ENCODE measurements at places on chromosomes 16 and 17. TPM values are rescaled to one million over a fixed set of nuclear protein-coding genes. Genes with fewer than 3 reads are reported as not detected.

Gene CCL1
- total RNA-seq: not detected

Gene CCDC40
- total RNA-seq: 3.1 TPM

GRCh38 chr17:29653995-29654714 is 31.4 kb upstream of the CORO6 start:
- DNase-seq: no peak

DNA sequence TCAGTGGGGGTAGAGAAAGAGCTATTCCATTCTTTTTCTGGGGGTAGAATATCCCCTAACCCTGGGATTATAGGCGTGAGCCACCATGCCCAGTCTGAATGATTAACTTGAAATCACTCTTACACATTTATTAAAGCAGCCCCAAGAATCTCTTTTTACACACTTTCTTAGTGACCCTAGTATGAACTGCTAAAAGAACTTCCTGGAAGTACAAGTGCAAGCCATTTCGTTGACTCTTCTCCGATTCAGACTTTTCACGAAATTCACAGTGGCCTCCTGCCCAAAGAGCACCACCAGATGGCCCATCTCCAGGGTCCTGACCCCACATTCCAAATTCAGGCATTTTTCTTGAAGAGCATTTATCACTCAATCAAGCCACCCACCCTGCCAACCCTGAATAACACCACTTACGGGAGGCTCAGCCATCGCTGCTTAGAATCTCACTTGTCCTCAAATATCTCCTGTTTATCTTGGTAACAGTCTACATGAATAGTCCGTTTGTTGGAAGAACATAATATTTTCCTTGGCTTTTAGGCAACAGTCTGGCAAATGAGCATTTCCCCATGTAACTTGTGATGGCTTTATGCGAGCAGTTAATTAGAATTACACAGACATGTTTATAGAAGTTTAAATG is 28.0 kb downstream of the ZNF423 start:
- no peak for DNase-seq

DNA sequence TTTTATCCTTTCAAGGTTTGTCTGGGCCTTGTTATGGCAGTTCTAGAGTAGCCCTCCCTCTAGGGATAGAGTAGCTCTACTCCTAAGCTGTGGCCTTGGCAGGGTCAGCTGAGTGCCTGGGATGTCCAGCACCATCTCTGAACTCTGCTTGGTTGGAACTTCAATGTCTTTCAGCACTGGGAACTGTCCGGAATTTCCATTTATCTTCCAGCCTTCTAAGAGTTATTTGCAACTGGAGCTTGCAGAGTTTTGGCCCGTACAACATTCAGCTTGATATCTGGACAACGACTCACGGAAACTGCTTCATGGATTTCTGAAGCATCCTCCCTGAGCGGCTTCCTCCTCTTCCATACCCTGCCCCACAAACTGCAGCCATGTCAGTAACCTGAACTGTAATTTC is 22.9 kb downstream of the MMD start:
- DNase-seq: no peak

Gene DPH1
- total RNA-seq: 14.9 TPM

GRCh38 chr17:44146375-44147346 is 4.9 kb downstream of the HROB start:
- DNase-seq: no peak

Gene CBFA2T3
- 0.80 TPM for total RNA-seq

DNA sequence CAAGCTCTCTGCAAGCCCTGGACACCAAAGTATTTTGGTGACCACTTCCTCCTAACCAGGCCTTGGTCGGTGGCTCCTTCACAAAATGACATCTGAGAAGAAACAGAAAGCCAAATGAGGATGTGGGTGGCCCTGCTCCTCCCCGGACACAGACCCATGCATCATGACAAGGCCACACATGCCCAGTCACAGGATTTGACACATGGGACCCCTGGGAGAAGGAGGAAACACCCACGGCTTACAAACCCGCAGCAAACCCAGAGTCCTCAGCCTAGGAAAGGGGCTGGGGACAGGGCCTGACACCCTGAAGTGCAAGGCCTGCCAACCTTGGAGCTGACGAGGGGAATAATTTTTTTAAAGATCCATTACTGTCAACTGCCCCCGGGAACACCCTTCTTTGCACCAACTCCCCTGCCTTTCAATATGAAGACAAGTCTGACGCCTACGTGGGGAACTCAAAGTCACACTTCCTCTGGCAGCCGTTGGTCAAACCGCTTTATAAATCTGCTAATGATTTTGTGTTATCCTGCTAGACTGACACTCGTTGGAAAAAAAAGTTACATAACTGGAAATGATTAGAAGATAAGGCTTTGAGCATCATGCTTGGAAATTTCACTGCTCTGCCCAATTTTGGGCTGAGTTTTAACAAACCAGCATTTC is 41.3 kb downstream of the GAS7 start:
- no peak for DNase-seq

DNA sequence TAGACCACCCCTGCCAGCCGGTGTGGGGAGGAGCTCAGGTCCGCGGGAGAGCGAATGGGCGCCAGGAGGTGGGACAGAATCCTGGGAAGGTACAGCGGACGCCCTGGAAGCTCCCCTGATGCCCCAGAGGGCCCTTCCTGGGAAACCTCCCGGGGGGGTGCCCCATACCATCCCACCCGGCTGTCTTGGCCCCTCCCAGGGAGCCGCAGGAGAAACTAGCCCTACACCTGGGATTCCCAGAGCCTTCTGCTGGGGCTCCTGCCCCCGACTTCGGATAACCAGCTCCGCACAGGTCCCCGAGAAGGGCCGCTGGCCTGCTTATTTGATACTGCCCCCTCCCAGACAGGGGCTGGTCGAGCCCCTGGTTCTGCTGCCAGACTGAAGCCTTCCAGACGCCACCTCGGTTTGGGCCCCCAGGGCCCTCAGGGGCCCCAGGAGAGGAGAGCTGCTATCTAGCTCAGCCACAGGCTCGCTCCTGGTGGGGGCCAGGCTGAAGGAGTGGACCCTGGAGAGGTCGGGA is 3.0 kb upstream of the CBX4 start:
- DNase-seq: no peak

Gene DEXI
- total RNA-seq: 27.9 TPM

- DNase-seq: no peak
Observed at GRCh38 chr16:48591976-48592375, 18.0 kb downstream of the N4BP1 start.

DNA sequence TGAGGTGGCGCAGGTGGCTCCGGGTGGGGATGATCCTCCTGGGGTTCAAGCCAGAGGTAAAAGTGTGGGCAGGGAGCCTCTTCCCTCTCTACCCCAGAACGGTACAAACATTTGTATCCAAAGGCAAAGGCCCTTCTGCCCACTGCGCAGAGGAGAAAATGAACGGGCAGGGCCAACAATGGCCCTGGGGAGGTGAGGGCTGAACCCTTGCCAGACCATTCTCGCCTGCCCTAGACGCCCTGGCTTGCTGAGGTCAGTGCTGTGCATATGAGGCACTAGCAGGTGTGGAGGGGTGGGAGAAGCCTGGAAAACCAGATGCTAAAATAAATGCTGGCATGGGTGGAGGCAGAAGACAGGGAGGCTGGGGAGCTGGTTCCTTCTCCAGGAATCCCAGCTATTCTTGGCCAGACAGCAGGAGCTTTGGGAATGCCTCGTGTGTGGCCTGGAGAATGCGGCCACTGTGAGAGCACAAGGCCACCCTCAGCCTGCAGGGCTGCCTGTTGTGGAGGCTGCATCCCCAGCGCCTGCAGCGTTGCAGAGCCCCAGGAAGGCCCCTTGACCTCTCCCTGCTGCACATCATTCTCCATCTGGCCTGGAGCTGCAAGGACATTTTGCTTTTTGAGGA is 4.5 kb downstream of the C17orf50 start:
- no peak for DNase-seq

- DNase-seq: no peak
Observed at GRCh38 chr17:66570447-66571195, 264.3 kb upstream of the CACNG5 start.

GRCh38 chr17:33369876-33370275 is 76.8 kb upstream of the ASIC2 start:
- no peak for DNase-seq

Gene GAS7
- total RNA-seq: 16.8 TPM

Gene ARL5C
- total RNA-seq: not detected

- no peak for DNase-seq
Observed at GRCh38 chr17:45091778-45092425, 30.8 kb downstream of the NMT1 start.

DNA sequence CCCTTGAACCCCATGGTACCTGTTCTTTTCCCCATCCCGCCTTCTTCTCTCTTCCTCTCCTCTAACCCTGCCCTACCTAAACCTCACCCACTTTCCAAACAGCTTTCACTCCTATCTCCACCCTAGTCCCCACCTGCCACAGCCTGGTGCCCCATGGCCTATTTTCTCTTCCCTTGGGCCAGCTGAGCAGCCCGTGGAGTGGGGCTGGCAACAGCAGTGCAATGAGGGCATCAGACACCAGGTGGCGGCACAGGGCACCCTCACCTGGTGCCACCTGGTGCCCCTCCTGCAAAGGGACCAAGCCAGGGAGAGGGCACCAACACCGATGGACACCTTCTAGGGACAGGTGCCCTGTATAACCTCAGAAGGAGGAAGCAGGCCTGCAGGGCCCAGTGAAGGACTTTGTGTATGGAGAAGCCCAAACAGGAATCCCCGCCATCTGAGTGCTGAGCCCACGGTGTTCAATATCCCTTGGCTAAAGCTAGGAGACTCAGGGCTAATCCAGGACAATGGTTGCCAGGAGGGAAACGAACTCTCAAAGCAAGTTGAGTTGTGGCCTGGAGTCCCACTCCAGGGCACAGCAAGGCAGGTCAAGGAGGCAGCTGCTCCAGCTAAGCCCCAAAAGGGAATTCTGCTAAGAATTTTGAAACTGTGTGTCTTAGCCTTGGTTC is 4.0 kb upstream of the ABCC3 start:
- no peak for DNase-seq

DNA sequence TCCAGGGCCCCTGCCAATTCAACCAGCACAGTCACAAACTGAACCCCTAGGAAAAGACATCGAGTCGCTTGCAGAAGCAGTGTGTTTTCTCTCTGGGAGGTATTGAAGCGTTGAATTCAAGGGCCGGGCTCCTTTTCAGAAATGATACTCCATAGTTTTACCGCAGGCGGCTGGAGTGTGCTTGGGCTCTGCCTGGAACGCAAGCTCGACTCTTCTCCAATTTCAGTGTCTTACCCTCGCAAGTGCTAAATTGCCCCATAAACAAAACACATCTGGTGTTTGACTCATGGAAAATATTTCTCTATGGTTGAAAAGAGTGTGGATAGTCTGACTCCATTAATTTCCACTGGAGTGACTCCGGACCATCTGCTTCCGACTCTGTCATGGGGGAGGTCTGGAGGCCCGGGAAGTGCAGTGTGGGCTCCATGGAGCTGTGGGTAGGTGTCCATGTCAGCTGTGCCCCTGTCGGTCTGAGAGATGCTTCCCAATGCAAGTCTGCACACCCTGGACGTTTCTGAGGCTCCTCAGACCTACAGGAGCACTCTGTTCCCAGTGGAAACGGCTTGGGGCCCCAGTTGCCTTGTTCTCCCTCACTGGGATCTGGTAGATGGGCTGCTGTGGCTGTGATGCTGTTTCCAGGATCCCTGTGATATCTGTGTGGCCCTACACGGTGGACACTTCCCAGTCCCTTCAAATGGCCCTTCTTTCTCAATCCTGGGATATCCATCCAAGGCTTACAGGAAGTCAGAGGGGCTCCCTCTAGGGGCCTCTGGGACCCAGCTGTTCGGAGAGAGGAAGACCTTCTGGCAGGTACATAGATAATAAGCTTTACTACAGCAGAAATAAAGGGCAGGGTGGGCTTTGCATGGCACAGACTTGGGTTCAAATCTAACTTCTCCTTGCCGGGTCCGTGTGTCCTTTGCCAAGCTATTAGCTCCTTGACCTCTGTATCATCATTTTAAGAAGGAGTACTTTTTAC is 119.8 kb upstream of the CDH13 start:
- no peak for DNase-seq

DNA sequence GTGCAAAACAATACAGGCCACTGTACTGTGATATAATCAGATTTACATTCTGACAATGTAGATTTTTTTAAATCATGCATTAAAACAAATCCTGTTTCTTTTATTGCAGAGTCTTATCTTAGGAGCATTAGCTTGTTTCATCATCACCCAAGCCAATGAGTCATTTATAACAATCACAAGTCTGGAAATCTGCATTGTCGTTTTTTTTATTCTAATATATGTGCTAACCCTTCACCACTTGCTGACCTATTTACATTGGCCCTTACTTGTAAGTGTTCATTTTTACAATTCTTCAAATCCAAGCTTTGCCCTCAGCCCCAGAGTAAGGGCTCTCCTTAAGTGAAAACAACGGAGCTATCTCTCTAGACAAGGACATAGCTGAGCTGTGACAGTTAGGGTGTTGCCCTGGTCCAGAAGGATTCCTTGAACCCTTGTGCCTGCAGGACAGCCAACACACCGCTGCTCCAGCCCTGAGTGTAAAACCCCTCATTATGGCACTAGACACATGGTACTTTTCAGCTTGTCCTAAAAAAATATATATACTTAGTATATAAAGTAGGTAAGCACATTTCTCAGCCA is 3.7 kb downstream of the CMTM1 start:
- DNase-seq: no peak

DNA sequence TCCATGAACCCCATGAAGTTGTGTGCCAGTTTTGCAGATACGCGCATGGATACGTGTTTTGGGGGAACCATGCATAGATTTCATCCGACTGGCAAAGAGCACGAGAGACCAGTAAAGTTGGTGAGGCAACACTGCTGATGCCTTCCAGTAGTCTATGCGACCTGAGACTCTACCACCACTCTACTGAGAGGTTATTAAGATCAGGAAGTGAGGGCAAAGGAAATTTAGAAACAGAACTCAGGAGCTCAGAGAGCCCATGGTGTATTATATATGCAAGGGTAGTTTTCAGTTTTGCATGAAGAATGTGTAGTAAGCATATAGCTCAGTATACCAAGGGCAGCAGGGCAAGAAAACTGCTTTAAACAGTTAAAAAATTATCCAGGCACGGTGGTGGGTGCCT is 4.2 kb downstream of the SLX4 start:
- DNase-seq: no peak

- DNase-seq: no peak
Observed at GRCh38 chr16:72277749-72278148, 105.8 kb upstream of the PMFBP1 start.

DNA sequence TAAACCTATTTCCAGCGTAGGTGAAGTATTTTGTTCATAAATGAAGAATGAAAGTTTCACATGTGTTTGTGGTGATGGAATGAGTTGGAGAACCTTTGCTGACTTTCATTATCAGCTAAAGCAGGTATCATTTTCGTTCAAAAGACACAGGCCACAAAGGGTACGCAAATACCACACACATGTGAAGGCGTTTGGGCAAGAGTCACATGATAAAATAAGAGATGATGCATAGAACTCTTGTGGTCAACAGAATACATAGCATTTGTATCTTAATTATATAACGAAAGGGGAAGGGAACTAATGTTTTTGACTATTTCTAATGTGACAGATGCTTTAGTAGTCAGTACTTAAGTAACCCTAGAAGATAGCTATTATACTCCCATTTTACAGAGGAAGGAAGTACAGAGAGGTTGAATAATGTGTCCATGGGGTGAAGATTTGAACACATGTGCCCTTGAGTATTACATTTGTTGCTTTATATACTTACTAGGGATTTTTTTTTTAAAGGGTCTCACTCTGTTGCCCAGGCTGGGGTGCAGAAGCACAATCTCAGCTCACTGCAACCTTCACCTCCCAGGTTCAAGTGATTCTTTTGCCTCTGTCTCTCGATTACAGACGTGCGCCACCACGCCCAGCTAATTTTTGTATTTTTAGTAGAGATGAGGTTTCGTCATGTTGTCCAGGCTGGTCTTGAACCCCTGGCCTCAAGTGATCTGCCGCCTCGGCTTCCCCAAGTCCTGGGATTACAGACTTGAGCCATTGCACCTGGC is 4.8 kb downstream of the RPA1 start:
- DNase-seq: no peak
